ENCODE measurements at places on chromosomes 2 and 18.

DNA sequence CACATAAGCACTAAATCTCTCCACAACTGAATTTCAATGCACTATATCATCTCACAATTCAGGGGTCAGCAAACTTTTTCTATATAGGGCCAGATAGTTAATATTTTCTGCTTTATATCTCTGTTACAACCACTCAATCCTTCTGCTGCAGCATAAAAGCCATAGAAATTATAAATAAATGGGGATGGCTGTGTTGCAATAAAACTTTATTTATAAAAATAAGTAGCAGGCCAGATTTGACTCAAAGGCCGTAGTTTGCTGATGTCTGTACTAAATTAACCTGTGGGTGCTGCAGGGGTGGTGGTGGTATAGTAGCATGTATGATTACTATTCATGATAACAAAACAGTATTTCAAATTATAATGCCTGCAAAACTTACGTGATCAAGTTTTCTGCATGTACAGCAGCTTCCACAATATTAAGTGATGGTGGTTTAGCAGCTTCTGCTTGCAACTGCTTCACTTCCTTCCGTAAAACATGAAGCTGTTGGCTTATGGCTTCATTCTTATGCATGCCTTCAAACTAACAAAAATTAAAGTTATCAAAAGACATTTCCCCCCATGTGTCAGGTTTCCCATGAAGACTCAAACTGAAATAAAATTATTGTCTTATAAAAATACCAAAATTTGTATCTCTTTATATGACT, 64.1 kb downstream of the SIGLEC15 start:
- DNase-seq, result no peak

GRCh38 chr2:170324640-170325046, 146.7 kb downstream of the MYO3B start:
- DNase-seq, result peak; percentile 47

DNA sequence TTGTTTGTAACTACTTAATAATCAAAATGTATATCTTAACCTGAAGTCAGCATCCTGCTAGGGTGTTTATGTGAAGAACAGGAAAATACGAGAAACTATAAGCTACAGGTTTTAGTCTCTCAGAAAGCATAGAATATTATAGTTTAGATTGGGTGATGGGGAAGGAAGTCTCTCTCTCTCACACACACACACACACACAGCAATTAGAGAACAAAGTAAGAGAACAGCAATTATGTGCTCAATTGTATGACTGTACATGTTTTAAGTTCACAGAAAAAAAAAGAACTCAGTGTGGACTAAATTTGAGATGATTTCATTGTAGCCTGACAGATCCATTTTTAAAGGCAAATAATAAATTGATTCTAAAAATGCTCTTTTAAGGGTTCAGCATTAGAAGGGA, 94.3 kb upstream of the ZNF516 start:
- no peak for DNase-seq

- no peak for DNase-seq
These were observed 734 bp downstream of the SLC25A12 start for GRCh38 chr2:171893196-171893823.

DNA sequence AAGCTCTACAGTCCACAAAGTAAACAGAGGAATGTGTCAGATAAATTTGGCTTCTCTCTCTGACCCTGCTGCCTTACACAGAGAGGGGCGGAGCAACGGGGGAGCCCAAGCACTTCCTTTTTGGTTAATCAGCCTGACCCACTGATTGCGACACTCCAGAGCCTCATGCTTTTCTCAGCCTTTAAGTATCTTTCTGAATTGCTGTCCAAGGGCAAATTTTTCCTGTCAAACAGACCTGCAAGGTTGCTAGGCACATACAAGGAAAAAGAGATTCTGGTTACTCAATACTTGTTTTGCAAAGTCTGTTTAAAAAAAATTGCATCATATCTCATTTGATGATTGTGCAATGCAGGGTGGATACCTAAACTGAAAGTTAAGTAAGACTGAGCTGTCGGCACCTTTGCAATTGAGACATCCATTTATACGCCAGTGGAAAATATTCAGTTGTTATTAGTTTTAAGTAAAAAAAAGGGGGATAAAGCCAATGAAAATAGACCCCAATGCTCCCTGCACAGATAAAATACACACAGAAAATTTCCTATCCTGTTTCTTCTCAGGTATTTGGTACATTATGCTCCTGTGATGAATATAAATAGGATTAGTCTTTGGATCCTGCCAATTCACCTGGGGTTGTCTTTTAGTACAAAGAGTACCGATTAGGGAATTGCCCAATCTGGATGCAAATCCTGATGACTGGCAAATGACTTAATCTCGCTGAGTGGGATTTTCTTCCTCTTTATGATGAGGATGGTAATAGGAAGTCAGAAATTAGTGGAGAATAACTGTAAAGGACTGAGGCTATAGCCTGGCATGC, 260.2 kb upstream of the TRIB2 start:
- no peak for DNase-seq

DNA sequence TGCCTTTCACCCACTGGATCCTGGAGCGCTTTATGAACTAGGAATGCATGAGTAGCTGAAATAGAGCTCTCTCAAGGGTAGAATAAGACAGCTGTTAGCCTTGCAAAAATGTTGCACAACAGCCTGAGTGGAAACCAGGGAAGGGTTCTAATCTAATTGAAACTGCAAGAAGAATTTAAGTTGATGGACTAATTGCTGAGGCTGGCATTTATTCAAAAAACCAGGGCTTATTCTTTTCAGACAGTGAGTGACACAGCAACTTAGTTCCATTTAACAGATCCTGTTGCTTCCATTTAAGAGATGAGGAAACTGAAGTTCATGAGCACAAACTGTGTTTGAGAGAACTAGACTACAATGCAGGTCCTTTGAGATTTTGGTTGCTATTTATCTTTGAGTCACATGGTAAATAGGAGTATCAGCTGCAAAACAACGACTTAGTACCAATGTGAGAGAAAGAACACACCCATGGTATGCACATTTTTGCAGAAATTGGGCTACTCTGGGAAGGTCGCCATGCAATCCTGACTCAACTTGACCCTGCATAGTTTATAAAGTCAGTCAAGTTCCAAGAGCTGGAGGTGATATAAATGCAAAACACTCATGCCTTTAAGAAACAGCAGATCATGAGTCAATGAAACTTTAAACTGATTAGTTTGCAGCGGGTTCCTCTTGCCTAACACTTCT, 76.4 kb upstream of the PARD3B start:
- DNase-seq, result no peak

- no peak for DNase-seq
These were observed 37.8 kb upstream of the SLC1A4 start for GRCh38 chr2:64951306-64951953.

DNA sequence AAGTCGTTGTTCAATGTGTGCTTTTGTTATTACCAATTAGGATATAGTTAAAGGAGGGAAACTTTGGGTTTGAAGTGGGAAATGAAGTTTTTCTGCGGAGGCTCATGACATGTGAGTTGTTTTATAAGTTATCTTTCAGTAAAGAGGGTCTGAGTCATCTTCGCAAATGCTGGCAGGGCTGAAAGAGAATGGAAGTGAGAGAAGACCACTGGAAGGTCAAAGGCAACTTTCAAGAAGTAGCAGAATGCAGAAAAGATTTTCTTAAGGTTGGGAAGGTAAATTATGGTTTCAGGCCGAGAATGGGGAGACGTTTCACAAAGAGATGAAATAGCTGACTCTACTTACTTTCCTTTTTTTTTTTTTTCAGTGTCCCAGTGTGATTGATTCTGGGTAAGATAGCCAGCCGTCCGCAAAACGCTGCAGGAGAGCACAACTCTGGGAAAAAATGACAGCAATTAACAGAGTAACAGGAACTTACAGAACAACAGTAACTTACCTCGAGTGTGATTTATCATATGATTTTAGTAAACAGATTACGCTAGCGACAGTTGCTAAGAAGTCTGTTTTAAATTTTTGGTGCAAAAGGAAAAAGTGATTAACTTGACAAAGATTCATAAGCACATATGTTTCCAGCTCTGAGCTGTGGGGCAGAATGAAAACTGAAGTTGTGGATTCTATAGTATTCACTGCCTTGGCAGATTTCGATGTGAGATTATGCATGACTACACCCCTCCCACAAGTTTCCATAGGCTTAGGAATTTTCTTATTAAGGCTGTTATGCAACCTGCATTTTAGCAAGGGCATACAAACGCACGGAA, 46.8 kb upstream of the ACTR3 start:
- no peak for DNase-seq

DNA sequence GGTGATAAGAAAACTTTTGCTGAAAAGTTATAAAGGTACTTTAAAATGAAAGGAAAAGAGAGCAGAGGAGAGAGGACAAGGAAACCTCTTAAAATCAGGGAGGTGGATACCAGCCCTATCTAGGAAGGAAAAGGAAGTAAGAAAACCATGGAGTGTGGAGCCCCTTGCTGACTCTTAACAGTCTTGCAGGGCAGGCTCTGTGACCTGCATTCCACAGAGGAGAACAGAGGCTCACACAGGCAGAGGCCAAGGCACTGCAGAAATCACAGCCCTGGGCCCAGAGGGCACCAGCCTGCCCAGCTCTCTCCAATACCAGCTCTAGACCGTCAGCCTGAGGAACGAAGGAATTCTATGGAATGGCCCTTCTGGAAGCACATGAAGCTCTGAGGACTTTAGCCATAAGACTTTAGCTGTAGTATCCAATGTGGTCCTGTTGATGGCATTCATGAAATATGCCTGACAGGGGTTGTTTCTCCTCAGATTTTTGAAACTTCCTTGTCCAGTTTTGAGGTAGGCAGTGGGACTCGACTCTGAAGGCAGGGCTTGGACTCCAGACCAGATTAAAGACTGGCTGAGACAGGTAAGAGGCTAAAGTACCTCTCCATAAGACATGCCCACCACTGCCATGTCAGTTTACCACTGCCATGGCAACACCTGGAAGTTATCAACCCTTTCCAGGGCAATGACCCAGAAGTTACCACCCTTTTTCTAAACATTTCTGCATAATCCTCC, 216.3 kb downstream of the ANAPC1 start:
- no peak for DNase-seq

- no peak for DNase-seq
These were observed 249.9 kb downstream of the PIEZO2 start for GRCh38 chr18:10899481-10899880.

DNA sequence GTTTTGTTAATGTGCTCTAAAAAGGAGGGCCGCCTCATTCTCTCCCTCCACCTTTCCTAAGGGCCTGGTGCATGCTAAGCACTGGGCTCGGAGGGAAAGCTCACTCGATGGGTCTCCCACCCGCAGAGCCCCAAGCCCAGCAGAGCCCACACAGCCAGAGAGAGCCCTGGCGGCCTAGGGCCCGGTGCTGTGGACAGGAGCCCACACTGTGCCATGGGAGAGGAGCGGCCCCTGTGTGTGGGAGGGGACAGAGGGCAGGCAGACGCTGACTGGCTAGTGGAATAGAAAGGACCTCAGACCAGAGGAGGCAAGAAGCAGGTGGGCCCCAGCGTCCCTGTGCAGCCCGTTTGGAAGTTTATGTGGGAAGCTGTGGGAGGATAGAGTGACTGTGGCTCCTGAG, 49.4 kb upstream of the KCNF1 start:
- DNase-seq, result no peak

DNA sequence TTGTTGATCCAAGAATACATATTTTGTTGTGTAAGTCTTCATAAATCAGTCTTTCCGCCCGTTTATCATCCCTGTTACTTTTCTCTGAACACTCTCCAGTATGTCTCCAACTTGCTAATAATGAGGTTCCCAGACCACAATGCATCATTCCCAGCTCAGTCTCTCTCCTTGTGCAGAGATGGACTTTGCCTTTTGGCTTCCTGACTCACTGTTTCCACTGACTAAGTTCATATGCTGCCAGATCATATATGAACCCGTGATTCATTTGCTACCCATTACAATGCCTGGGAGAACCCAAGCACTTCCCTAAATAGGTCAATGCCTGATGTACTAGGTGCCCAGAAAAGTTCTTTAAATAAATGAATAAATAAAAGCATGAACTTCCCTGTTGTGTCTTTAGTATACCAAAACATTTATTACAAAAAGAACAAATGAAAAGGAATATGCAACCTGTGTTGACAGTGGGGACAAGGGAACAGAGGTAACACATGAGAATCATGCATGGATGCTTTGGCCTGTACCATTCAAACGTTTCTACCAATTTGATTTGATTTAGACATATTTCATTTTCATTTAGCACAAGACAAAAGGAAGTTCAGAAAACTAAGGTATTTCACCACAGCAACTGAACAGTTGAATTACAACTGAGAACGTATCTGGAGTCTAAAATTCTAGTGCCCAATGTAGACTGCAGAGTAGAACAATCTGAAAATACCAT, 215.4 kb upstream of the HNRNPA3 start:
- no peak for DNase-seq

DNA sequence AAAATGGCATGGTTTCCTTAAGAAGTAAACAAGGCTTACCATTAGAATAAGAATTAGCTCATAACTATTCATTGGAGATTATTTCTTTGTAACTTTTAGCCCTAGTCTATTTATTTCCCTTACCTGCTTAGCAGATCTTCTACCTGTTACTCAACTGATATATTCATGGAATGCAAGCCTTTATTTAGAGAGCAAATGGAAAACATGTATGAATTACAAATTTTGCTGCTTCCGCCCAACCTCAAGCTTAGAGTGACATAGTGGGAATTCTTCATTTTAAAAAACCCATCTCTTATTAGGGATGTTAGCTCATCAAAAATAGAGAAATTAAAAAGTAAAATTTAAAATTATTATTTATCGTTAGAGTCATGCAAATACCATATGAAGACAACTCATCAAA, 110.9 kb downstream of the STRN start:
- DNase-seq, result no peak

GRCh38 chr18:76376668-76377358, 118.2 kb downstream of the ZNF516 start:
- DNase-seq, result no peak

DNA sequence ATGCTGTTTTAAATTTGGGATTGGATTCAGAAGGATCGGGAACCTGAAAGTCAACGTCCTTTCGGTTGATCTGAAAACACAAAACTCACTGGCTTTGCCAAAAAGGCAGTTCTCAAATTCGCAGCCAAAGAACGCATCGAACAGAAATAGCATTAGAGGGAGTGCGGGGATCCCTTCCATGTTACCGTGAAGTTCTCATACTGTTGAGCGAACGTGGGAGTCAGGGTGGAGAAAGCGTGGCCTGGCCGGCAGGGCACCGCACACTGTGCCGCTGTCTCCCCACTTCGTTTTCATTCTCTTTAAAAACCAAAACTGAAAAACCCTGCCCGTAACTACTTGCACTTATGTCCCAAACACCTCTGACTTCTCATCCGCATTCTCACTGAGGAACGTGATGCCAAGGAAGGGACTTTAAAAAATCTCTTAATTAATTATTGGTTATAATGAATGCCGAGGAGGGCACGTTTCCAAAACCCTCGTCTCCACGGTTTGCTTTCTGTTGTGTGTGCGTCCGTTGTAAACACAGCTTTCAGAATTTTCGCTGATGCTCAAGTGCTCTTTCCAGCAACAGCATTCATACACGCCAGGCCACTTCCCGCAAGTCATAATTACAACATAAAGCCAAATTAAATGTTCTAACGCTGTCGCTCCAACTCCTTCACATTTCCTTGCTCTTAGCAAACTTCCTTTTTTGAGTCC, 60.9 kb upstream of the TWIST2 start:
- no peak for DNase-seq

- DNase-seq, result no peak
These were observed 10.9 kb downstream of the KLF7 start for GRCh38 chr2:207154556-207155510.

Measured in DMS 273 treated with DMSO at 0.1 percent for 48 hours (cell line).